ENCODE measurements at places on chromosomes 2 and 18.

DNA sequence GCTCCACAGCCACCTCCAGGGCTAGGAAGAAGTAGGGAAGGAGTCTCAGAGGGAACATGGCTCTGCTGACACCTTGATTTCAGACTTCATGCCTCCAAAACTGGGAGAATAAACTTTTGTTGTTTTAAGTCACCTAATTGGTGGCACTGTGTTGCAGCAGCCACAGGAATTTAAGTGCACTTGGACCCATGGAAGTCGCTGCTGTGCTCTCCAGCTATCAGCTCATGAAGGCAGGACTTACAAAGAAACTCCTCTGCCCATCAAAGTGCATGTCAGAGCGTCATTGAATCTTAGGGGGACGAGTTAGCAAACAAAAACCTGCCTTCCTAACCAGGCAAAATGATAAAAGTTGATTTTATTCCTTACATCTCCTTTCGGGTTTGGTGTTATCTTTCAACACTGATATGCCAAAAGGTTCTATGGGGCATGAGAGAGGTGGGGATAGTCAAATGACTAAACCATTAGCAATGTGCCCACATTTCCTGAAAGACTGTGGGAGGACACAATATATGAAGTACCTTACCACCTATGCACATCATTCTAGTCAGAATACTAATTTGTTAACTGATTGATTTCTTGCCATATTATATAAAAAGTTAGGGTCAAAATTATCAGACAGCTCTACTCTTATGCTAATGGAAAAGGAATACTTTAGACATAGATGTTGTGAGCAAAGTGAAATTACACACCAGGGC is 235.8 kb upstream of the TNP1 start:
- DNase-seq = no peak

- DNase-seq = no peak
Observed at GRCh38 chr2:36458106-36458505, 102.5 kb downstream of the CRIM1 start.

GRCh38 chr2:86631846-86632485 is 8.3 kb upstream of the RNF103 start:
- DNase-seq = no peak

- no peak for DNase-seq
Observed at GRCh38 chr18:34730774-34731173, 20.7 kb downstream of the DTNA start.

DNA sequence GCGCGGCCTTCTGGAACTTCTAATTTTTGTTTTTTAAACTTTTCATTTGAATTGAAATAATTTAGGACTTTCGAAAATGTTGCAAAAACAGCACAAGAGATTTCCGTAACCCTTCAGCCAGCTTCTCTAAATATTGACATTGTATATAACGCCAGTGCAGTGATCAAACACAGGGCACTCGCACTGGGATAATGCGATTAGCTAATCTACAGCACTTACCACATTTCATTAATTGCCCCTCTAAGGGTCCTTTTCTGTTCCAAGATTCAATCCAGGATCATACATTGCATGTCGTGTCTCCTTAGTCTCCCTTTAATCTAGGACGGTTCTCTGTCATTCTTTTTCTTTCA is 343 bp upstream of the CD302 start:
- DNase-seq = no peak

DNA sequence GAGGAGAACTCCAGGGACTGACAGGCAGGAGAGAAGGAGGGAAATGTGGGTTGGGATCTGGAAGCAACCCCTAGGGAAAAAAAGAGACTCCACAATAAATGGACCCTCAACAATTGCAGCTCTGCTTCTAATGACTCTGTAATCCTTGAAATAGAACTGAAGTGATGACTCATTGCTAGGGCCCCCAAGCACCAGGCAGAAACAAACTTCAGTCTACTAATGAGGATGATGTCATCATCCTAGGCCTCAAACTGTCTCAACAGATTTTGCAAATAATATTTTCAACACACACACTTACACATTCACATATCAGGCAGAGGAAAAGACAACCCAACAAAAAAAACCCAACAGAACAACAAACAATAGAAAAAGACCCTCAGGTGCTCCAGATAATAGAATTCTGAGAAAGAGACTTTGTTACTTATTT is 143.3 kb downstream of the HDAC4 start:
- no peak for DNase-seq

- DNase-seq = no peak
Observed at GRCh38 chr2:106020821-106021661, 173.1 kb downstream of the UXS1 start.

- no peak for DNase-seq
Observed at GRCh38 chr2:185854885-185855284, 116.3 kb downstream of the FSIP2 start.

DNA sequence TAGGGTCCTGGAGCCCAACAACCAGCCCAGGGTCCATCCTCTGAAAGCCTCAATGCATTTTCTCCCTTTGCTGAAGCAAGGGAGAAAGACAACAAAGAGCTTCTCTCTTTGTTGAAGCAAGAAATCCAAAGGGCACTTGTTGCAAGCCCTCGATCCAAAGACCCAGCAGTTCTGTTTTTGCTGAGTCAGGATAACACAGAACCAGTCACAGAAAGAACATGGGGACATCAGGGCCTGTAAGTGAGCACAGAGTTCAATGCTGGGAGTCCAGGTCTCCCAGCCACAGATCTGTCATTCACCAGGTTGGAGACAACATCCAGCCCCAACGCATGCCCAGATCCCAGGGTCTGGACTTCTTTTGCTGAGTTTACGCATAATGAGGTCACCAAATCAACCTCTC is 315.8 kb upstream of the KLHL29 start:
- DNase-seq = no peak

DNA sequence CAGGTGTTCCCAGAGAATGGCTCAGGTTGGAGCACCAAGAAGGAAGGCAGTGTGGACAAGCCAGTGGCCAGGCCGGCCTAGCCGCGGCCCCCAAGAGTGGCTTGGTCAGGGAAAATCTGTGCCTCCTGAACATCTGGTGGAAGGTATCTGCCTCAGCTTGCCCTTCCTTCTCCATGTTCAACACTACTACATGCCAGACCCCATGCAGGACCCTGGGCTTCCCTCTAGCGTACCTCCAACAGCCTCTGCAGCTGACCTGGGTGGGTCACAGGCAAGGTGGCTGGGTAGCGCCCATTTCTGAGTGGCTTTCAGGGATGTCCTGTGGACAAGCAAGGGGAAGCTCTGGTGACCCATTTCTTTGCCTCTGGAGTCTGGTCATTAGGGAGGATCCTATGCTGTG is 7.7 kb downstream of the WNT10A start:
- DNase-seq = no peak

Measured in esophagus squamous epithelium (tissue), 5 donors.